Activated CD4-positive, alpha-beta T cell treated with anti-CD3 and anti-CD28 coated beads, Interleukin-10, Interleukin-2, amounts not matched to agents 100 ng/mL and 50 ng/mL, durations not matched to agents 16 hours and 8 hours (primary cell): ENCODE measurements at places on chromosomes 7 and 10.

- no peak for DNase-seq
Measured at GRCh38 chr7:16189026-16189715, 232.2 kb downstream of the CRPPA start.

GRCh38 chr10:131086094-131086493 lies 225.4 kb downstream of the TCERG1L start:
- DNase-seq: no peak

GRCh38 chr10:75694790-75695189 lies 263.4 kb downstream of the LRMDA start:
- DNase-seq: no peak

GRCh38 chr7:54956865-54957264 lies 62.0 kb upstream of the EGFR start:
- DNase-seq: no peak

DNA sequence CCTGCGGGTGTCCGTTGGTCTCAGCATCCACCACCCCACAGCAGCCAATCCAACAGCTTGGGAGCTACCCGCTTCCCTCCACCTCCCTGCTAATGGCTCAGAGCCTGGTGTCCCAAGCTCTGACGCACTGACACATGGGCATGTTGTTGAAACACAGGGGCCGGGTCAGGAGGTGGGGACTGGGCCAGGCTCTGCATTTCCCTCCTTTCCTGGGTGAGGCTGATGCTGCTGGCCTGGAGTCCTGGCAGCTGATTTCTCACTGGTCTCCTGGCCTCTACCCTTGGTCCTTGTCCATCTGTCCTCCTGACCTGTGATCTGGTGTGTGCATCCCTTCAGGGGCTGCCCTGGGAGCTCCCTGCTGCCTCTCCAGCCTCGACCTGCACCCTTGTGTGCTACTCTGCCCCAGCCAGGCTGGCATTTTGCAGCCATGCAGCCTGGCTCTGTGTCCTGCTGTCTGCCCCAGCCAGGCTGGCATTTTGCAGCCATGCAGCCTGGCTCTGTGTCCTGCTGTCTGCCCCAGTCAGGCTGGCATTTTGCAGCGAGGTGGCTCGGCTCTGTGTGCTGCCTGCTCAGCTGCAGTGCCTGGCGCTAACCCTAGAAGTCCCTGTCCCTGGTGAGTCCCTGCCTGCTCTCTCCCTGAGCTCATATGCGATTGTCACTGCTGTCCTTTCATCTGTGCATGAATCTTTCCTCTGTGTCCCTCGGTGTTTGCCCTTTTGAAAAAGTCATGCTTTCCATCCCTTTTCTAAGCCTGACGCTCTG lies 14.0 kb downstream of the AMZ1 start:
- no peak for DNase-seq

GRCh38 chr7:37016064-37016878 lies 292.0 kb upstream of the AOAH start:
- no peak for DNase-seq

DNA sequence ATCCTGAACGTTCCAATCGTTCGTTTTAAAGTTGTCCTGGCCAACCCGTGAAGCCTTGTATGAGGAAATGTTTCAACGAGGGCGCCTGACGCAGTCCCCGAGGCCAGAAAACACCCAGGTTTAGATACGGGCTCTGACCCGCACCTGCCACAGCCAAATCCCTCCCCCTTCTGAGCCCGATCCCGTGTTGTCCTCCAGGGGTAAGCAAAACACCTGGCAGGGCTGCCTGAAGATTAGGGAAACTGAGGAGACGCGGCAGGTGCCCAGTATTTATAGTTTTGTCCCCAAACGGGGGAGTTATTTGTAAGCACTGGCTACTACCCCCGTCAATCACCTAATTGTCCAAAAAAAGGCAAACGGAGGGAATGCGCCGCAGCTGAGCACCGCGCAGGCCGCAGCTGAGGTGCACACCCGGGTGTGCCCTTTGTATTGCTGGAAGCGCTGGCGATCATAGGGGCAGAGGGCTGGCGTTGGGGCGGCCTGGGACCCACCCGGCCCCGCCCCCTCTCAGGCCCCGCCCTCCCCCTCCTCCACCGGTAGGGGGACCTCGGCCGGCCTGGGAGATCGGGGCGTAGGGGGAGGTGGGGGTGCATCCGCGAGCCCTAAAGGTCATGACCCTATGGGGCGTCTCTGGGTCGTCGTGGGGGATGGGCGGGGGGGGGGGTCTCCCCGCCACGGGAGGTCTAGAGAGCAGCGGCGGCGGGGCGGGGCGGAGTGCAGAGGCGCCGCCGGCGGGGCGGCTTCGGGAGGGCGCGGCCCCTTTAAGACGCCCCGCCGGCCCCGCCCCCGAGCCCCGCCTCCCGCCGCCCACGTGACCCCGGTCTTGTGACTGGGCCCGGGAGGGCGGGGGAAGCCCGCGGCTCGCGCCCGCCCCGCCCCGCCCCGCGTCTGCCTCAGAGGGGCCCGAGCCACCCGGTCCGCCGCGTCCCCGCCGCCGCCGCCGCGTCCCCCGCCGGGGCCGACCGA lies at the start of gene BRI3:
TSS of gene BRI3 (plus strand) at position 896 of the 966 bp plus-strand sequence. CDS start 110 bp downstream, outside the sequence.
- DNase-seq: peak; percentile 91

- no peak for DNase-seq
Measured at GRCh38 chr10:84084342-84084741, 55.0 kb upstream of the GHITM start.

- peak; percentile 30 for DNase-seq
Measured at GRCh38 chr7:3955751-3956696, 655.0 kb downstream of the SDK1 start.

DNA sequence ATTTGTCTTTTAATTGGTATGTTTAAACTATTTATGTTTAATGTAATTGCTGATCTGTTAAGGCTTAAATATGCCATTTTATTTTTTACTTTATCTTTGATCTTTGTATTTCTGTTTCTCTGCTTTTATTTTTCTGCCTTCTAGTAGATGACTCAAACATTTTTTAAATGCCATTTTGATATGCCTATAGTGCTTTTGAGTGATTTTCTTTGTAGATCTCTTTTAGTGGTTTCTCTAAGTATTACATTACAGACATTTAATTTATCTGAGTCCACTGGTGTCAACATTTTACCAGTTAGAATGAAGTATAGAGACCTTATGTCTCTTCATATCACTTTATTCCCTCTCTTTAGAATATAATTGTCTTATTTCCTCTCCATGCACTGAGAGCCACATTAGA lies 32.7 kb downstream of the IL6 start:
- no peak for DNase-seq

DNA sequence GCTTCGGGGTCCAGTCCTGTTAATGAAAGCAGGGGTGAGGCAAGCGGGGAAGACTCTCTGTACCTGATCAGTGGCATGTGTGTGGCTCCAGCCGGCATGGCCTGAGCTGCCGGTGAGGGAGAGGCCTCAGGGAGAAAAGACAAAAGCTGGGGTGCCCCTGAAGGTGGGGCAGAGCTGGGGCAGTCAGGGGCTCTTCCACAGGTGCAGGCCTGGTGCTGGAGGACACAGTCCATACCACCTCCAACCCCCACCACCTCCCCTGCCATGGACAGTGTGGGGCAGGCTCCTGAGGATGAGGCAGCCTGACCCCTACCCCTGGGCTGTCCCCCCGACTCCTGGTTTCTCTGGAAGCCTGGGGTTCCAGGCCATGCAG lies 129.5 kb downstream of the LHPP start:
- no peak for DNase-seq
